Sigmoid colon (tissue), 7 donors: ENCODE measurements at places on chromosomes 5 and 9. TPM values are rescaled to one million over a fixed set of nuclear protein-coding genes. Genes with fewer than 3 reads are reported as not detected.

- no peaks in the 10 kb centered on the region for H3K36me3 ChIP-seq
- H3K4me1 ChIP-seq, result peaks cover 54% of the 10 kb centered on the region
- H3K27ac ChIP-seq, result peak overlapping the region; percentile 64
- H3K4me3 ChIP-seq, result no peak overlapping the region
- H3K27me3 ChIP-seq, result no peaks in the 10 kb centered on the region
Measured at GRCh38 chr9:16461851-16462250, 408.6 kb downstream of the BNC2 start.

- peaks cover 2% of the 10 kb centered on the region for H3K4me1 ChIP-seq
- no peaks in the 10 kb centered on the region for H3K36me3 ChIP-seq
- no peak overlapping the region for H3K4me3 ChIP-seq
- no peak for DNase-seq
- H3K27ac ChIP-seq, result no peak overlapping the region
Measured at GRCh38 chr9:131043087-131043486, 34.1 kb downstream of the LAMC3 start.

DNA sequence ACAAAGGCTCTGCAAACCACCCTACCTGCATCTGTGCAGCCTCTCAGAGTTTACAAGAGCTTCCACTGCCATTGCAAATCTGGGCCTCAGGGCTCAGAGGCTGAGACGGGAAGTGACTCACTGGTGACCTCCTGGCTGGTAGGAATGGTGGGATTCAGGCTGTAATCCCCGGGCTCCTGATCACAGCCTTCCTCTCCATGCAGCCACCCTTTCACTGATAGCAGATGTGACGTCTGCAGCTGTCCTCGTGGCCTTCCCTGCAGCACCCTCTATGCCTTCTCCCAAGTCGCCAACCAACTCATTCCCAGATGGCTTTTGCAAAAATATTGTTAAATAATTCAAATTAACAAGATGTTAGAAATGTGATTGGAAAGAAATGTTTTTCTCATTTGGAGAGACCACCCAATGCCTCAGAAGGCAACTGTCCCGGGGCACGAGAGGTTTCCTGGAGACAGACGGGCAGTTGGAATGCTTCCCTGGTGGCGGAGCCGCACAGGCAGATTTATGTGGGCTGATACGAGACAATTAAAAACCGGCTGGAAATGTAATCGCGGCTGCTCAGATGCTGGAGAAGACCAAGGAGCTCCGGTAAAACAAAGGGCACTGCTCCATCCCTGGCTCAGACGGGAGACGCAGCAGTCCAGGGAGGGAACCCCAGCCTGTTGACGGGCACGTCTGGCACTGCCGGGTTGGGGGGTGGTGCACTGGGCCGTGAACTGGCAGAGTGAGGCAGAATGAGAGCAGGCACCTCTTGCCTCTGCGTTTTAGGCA lies 34.4 kb upstream of the SLC25A51 start:
- H3K36me3 ChIP-seq, result no peaks in the 10 kb centered on the region
- H3K4me1 ChIP-seq, result peaks cover 18% of the 10 kb centered on the region
- no peak overlapping the region for H3K27ac ChIP-seq
- H3K27me3 ChIP-seq, result no peaks in the 10 kb centered on the region
- no peak for DNase-seq
- no peak overlapping the region for H3K4me3 ChIP-seq

DNA sequence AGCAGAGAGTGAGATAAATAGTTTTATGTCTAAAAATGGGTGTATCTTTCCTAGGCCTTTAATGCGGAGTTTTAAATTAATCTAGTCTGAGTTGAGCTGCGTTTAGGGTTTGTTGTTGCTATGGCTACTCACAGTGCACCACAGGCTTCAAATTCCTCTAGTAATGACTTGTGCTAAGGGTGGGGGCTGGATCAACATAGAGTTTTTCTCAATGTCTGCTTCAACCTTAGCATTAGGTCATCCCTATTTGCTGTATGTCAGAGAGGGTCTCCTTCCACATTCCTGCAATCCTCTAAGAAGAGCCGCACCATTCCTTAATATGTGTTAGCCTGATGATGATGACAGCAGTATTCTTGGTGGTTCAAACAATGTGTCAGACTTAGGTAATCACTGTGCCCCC lies 465.6 kb upstream of the KIF2A start:
- H3K36me3 ChIP-seq, result no peaks in the 10 kb centered on the region
- H3K4me1 ChIP-seq, result no peaks in the 10 kb centered on the region
- H3K27ac ChIP-seq, result no peak overlapping the region
- no peak for DNase-seq
- H3K4me3 ChIP-seq, result no peak overlapping the region
- H3K27me3 ChIP-seq, result no peaks in the 10 kb centered on the region

The FBP2 gene
- total RNA-seq, result not detected

DNA sequence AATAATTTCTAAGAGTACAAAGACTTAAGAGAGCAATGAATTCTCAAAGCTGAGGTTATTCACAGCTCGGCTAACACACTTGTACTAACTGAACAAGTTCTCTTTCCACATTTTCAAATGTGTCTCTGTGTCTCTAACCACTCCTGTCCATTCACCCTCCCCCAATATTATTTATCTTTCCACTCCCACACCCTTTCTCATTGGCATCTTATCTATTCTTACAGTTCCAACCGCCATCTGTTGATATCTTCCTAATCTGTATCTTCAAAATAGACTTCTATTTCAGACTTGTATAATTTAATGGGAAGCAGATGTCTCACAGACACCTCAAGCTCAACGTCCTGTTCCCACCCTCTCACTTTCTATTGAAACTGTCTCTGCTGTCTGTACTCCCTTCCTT lies 205.9 kb downstream of the ANXA1 start:
- no peak overlapping the region for H3K27ac ChIP-seq
- no peaks in the 10 kb centered on the region for H3K4me1 ChIP-seq
- no peak for DNase-seq
- H3K27me3 ChIP-seq, result no peaks in the 10 kb centered on the region
- H3K4me3 ChIP-seq, result no peak overlapping the region
